ENCODE measurements at places on chromosomes 6 and 20.

DNA sequence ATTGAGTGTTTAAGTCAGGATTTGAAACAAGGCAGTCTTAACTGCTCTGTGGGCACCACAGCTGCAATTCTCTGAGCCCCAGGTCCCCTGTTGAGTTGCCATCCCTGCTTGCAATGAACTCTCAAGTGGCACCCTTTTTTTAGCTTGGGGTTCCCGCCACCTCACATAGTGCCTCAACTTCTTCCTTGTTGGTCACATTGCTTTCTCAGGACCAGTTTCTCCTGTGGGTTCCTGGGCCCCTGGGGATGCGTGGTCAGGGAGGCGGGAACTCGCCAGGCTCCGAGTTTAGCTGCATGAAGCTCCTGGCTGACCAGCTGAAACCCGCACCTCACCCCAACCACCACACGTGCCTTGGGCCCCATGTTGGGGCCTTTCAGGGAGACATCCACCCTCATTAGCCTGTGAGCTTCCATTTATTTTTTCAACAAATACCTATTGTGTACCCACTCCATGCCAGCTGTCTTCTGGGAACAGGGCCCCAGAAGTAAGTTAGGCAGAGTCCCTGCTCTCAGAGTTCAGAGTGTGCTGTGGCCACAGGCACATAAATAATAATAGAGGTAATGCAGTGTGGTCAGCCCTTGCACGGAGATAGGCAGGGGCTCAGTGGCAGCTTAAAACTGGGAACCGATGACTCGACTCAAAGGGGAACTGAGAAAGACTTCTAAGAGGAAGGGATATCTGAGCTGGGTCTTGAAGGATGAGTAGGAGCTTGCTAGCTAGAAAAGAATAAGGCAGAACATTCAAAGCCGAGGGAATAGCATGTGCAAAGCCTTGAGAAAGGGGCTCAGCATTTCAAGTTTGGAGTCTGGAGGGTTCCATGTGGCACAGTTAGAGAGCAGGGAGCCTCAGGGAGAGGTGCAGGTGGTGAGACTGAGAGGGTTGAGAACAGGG, 33.9 kb upstream of the FAM83D start:
- DNase-seq: no peak

GRCh38 chr6:70131528-70131927, 171.4 kb downstream of the COL9A1 start:
- DNase-seq: no peak

DNA sequence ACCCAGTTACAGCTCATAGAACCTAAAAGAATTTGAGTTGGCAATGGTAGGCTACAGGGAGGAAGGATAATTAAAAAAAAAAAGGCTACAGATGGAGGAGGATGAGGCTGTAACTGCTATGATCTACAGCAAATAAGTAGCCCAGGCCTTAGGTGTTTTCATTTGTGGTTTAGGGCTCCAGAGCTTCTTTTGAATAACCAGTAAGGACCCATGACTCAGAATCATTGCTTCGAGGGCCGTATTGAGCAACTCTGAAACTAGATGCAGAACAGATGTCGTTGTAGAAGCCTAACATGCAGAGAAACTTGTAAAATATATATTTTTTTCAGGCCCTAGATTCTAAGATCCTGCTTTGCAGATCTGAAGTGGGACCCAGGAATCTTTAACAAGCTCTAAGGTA, 19.0 kb upstream of the ASIP start:
- DNase-seq: no peak

- no peak for DNase-seq
Measured at GRCh38 chr20:12252793-12253192, 335.1 kb downstream of the BTBD3 start.

DNA sequence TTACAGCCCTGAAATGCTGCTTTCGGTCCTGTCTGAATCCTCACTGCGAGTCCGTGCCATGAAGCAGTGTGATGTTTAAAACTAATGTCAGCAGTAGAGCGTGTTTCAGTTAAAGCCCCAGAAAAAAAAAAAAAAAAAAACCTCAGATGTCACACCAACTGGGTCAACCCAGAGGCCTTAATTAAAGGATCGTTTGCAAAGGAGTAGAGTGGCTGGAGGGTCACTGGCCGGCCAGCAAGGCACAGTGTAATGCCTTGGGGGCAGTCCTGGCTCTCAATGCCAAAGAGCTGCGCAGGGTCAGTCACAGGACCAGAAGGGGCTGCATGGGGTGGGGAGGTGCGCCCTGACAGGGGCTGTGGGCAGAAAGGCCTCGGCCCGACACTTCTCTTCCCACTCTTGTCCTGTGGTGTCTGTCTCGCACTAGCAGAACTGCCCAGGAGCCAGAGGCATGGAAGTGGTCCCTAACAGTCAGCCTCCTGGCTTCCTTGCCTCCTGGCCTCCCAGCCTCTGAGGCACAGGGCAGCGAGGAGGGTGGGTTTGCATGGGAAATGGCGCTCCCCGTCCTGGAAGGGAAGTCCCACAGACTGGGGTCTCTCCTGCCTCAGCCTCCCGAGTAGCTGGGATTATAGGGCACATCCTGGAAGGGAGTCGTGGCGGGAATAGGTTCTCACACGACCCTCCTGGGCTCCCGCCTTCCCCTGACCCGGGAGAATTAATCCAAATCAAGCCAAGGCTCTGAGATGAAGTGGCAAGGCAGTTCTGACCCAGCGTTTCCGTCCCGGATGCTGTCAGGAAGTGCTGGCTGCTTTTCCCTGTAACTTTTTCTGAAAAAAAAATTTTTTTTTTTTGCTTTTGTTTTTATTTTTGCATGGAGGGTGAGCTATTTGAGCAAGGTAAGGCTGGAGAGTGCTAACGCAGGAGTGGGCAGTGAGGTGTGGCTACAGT, 53.7 kb upstream of the MPC1 start:
- DNase-seq: no peak

DNA sequence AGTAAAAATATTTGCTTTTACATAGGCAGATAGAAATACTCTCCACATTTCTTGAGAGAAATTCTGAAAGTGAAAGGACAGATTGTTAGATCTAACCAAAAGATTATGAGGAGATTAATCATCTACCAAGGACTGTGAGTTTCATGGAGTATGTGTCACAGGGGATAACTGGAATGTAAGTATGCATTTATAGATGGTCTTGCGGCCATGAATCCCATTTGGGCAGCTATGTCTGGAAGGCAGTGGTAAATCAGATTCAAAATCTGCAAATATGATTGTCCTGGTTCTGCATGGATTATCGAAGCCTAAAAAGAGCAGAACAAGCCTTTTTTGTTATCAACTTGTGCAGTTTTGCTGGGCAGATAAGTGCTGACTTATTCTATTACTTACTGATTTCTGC, 293.8 kb downstream of the RFPL4B start:
- DNase-seq: no peak

Measured in activated T-cell treated with anti-CD3 and anti-CD28 coated beads, Interleukin-2, amount 50 U/mL, for 48 hours (primary cell).